ENCODE measurements at places on chromosomes 11 and 22.

DNA sequence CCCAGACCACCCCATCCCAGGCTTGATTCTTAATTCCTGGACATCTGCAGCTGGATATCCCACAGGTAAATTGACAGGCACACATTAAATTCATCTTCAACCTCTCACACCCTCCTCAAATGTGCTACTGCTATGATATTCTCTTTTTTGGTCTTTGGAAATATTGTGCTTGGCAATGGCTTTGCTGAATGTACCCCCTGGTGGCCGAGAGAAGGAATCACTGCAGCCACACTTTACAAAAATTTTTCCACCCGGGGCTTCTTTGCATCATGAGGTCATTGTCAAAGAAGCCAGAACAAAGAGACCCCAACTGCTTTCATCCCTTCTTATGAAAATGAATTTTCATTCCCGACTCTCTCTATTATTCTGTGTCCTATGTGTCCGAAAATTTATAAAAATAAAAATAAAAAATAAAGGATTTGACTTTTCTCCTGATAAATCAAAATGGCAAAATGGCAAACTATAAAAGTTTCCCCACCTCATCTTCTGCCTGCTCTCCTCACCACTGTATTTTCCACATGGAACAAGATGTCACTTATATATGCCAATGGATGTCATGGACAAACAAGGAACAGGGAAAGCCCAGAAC, 15.0 kb upstream of the CYB5R2 start:
- no peak for DNase-seq

DNA sequence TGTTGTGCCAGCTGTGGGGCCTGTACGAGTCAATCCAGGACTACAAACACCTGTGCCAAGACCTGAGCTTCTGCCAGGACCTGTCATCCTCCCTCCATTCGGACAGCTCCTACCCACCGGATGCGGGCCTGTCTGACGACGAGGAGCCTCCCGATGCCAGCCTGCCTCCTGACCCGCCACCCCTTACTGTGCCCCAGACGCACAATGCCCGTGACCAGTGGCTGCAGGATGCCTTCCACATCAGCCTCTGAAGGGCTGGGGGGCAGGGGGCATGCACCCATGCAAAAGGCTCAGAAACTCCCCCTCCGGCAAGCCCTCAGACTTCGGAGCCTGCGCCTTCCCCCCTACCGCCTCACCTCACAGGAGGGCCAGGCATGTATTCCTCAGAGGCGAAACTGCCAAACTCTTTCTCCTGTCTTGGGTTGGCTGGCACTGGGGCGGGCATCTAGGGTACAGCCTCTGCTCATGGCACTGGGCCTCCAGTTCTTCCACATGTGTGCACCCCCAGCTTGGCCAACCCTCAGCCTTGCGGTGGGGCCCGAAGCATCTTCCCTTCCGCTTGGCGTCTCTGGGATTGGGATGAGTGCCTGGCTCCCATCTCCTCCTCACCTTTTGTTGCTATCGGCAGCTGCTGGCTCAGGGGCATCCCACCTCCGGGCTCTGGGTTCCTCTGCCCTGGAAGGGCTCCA, 1.2 kb downstream of the FAM89B start:
- no peak for DNase-seq

DNA sequence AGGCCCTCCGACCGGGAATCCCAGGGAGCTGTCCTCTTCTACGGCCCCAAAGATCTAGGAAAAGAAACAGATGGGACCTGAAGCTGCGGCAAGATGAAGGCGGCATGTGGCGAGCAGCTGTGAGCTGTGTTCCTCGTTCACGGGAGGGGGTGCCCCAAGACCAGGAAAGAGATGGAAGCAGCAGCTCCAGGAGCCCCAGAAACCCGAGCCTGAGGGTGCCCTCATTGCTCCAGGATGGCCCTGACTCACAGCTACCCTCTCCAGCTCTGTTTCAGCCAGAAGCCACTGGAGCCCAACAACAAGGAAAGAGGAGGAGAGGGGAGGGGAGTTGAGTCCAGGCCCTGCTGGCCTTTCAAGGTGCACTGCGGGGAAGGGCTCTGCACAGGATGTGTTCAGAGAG, 23.7 kb upstream of the NAP1L4 start:
- no peak for DNase-seq

- DNase-seq, result no peak
These were observed 83.0 kb downstream of the CDKN1C start for GRCh38 chr11:2802389-2803185.

DNA sequence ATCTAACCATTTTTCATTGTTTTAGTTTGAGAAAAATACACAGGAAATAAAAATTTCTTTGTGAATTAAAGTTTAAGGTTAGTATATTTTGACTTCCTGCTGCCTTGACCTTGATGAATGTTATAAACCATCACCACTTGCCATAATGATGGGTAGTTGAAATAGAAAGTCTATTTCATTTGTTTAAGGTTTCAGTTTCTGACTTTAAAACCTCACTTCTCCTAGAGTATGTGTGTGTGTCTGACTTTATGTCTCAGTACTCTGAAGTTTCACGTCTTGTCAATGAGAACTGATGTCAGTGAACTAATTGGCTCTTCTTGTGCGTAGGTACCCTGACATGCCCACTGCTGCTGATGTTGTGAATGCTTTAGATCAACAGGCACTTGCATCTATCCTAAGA, 188.2 kb downstream of the METTL15 start:
- no peak for DNase-seq

GRCh38 chr11:33887886-33888285, 4.0 kb downstream of the LMO2 start:
- no peak for DNase-seq

GRCh38 chr11:44269369-44270351, 40.3 kb downstream of the ALX4 start:
- DNase-seq, result no peak

GRCh38 chr11:132099692-132100091, 729.3 kb downstream of the NTM start:
- no peak for DNase-seq

DNA sequence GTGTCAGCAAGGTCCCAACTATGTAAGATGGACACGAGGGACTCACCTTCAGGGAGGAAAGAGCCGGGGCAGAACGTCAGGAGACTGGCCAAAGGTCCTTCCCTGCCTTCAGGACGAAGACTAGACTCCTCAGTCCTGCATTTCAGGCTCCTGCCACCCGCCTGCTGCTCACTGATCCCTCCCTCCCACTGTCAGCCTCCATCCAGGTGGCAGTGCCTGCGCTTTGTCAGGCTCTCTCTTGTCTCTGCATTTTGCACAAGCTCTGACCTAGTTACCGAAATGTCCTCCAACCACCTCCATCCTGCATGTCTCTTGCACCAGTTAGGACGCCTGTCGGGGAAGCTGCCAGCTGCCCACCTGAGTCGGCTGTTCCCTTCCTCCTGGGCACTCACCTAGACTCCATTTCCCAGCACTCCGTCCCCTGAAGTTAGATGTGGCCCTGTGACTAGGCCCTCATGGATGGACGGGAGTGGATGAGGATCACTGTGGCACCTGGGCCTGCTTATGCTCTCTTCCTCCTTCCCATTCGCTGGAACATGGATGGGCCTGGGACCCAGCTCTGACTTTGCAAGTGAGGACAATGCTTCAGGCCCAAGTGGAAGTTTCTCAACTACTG, 8.0 kb downstream of the B3GNT6 start:
- DNase-seq, result no peak

DNA sequence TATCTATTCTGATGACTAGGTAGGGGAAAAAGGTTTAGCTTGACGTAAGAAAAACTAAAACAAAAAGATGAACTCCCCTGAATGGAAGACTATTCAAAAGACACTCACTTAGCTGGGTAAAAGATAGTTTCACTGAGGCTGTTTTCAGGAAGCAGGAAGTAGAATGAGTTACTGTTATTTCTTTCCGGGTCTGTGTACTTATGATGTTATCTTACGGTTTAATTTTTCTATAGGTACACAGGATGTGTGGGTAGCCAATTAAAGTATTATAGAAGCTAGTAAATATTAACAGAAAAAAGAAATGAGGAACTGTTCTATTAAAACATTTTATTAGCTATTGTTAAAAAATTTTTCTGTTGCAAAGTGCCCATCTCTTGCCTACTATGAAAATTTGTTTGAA, 45.8 kb upstream of the MMP7 start:
- DNase-seq, result no peak

GRCh38 chr11:57567515-57568329, at the start of gene UBE2L6:
TSS of gene UBE2L6 (minus strand) at chr11:57567672. CDS start at chr11:57567611, 61 bp downstream.
- peak; percentile 76 for DNase-seq

GRCh38 chr11:88535916-88536547, 198.5 kb upstream of the CTSC start:
- no peak for DNase-seq

DNA sequence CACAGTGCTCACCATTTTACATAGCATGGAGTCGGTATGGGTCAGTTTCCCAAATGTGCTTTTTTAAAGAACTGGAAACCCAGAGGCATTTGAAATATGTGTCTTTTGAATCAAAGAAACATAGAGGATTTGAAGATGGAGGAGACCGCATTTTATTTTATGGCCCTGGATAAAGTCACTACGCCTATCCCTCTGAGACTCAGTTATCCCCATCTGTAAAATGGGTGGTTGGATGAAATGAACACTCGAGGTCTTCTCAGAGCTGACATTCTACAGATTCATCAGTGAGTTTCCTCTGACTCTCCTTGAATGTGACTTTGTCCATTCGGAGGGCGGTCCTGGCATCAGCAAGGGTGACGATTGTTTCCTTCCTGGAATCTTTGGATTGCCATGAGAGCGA, 135.1 kb downstream of the MIAT start:
- DNase-seq, result no peak

DNA sequence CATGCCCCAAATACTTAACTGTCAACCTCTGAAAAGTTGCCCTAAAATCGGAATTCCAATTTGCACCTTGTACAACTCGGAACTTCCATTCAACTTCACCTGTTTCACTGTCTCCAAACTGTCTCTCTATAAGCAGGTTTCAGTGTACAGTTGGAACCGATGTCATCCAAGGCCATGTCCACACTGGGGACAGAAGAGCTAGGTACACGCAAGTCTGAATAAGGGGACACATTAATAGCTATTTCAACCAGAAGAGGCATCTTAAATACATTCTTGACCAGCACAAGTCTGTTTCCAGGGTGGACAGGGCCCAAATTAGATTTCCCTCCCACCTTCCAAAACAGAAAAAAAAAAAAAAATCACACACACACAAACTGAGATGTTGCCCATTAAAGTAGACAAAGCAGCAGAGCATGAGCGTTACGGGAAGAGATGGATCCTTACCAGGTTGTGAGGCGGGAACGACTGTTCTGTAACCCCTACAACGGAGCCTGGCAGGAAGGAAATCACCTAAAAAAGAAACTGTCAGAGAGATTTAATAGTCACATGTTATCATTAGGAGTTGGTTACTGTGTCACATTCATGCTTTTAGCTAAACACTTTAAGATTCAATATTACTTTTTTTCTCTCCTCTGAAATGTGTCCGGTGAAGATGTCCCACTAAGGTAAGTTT, 1.7 kb downstream of the CREBZF start:
- no peak for DNase-seq

DNA sequence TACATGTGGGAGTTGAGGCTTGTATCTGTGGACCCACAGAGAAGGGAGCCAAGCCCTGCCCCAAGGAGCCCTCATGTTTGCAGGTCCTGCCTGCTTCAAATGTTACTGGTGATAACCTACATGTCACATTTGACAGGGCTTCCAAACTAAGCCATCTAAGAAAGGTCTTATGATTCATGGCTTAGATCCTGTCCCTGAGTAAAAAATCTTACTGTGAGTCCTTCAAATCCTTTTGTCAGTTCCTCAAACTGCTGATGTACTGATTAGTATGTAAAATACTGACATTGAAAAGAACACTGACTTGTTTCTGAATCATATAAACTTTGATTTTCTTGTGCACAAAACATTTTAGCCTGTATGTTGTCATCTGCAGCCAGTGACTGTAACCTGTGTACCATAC, 1.0 kb upstream of the PANX1 start:
- no peak for DNase-seq

- no peak for DNase-seq
These were observed 89.5 kb downstream of the BMAL1 start for GRCh38 chr11:13367115-13367514.

- DNase-seq, result no peak
These were observed 3.4 kb downstream of the MMP3 start for GRCh38 chr11:102840018-102840417.

DNA sequence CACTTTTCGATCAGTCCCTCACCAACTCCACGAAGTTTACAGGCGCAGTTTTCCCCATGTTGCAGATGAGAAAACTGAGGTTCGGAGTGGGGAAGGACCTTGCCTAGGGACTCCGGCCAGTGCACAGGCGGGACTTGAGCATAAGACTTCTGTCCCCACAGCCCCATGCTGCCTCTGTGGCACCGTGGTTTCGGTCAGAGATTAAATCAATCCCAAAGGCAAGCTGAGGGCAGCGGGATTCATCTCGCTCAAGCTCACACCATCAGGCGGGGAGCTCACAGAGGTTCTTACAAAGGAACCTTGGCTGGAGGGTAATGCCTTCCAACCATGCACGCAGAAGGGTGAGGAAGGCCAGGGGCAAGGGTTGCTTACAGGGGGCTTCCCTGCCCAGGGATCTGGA, 115.5 kb downstream of the PHF21B start:
- DNase-seq, result no peak

DNA sequence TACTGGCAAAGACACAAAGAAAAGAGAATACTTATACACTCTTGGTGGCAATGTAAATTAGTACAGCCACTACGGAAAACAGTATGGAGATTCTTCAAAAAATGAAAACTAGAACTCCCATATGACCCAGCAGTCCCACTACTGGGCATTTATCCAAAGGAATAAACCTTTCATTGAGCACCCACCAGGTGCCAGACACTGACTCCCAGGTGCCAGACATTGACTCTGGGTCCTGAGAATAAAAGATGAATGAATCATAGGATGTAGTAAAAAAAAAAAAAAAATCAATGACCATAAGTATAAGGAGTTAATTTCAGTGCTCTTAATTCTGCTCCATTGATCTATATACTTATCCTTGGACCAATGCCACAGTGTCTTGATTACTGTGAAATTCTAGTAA, 28.2 kb downstream of the HEPHL1 start:
- DNase-seq, result no peak

GRCh38 chr11:82802710-82803109, 69.0 kb upstream of the FAM181B start:
- DNase-seq, result no peak

DNA sequence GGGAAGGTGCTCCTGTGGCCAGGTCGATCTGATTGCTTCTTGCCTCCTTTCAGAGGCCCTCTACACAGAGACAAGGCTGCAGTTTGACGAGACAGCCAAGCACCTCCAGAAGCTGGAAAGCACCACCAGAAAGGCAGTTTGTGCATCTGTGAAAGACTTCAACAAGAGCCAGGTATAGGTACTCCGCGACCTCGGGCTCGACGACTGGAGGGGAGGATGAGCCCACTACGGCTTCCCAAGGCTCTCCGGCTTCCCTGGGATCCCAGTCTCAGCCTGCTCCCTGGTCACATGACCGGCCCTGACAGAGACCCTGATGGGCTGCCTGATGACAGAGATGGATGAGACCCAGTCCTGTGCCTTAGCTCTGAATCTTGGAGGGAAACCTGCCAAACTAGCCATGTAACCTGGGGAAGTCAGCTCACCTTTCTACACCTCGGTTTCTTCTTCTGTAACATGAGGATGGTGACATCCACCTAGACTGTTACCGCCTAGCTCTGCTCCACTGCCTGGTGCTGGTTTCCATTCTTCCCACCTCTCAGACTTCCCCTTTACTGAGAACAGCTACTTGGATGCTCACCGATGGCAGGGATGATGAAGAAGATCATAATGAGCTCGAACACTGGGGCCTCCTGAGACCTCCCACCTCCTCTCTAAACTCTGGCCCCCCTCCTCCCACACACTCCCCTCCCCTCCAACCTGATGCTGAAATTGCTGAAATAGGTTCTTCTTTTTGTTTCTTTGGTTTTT, 8.9 kb downstream of the RIBC2 start:
- DNase-seq, result peak; percentile 10
